ENCODE measurements at places on chromosomes 1 and 21. TPM values are rescaled to one million over a fixed set of nuclear protein-coding genes. Genes with fewer than 3 reads are reported as not detected.

DNA sequence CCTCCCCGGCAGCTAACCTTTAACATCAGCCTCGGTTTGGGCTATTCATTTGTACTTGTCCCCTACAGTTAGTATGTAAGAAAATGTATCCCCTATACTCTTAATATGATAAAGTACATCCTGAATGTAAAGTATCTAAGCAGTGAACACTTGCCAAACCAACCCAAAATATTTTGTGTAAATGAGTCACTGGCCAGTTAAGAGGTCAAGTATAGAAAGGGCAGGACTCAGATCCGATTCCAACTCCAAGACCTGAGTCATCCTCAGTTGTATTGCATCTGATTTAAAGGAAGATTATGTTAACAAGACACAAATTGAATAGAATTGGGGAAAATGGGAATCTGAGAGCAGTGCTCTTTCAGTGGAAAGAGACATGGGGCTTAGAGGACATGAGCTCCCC lies 84.4 kb downstream of the CD58 start:
- no peaks in the 10 kb centered on the region for H3K36me3 ChIP-seq
- no peaks in the 10 kb centered on the region for H3K27me3 ChIP-seq
- H3K4me1 ChIP-seq = peaks cover 5% of the 10 kb centered on the region
- H3K4me3 ChIP-seq = no peak overlapping the region

DNA sequence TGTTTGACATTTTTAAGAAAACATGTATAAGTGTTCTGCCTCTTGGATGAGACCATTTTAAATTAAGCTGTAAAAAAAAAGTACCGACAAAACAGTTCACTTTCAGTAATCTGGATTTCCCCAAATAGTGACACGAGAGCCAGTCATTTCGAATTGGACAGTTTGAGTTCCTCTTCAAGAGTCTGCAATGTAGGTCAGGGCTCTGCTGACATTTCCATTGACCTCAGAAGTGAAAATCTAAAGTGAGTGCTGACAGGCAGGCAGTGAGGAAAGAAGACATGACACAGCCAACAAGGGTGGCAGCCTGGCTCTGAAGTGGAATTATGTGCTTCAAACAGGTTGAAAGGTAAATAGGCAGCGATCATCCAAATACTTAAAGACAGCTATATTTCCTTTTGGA lies at the start of gene IL23R:
Gene IL23R (plus strand): TSS at position 259 of the 400 bp plus-strand sequence. CDS start 1,667 bp downstream, outside the sequence.
- peak; percentile 71 for DNase-seq
- H3K4me1 ChIP-seq = peaks cover 70% of the 10 kb centered on the region
- H3K4me3 ChIP-seq = peak within 1 kb of the TSS; percentile 72
- H3K36me3 ChIP-seq = peaks cover 15% of the 10 kb centered on the region
- H3K27ac ChIP-seq = peak within 1 kb of the TSS; percentile 85

Gene LENEP
- total RNA-seq = 0.80 TPM

DNA sequence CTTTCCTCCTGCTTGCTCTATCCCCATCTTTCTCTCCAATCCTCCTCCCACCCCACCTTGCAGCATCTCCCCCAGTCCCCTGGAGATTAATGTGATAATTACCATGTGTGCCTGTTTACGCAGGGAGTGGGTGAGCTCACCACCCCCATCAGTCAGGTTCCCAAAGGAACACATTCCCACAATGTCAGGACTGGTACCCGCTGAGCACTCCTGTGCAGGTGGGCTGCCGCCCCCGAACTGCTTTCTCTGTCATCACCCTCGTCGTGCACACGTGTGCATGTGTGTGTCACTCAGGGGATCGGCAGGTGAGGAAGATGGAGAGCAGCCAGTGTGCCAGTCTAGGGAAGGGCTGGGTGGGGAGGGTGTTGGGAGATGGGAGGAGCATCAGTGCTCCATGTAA lies 163.4 kb downstream of the CACNA1E start:
- H3K27ac ChIP-seq = no peak overlapping the region
- no peak for DNase-seq
- peaks cover 15% of the 10 kb centered on the region for H3K27me3 ChIP-seq
- H3K4me1 ChIP-seq = no peaks in the 10 kb centered on the region
- no peak overlapping the region for H3K4me3 ChIP-seq

Gene ITGB3BP
- total RNA-seq = 81.9 TPM

GRCh38 chr1:12251442-12251841 lies 21.6 kb downstream of the VPS13D start:
- no peak for DNase-seq
- peaks cover 23% of the 10 kb centered on the region for H3K36me3 ChIP-seq
- H3K27me3 ChIP-seq = no peaks in the 10 kb centered on the region
- H3K27ac ChIP-seq = no peak overlapping the region
- H3K4me1 ChIP-seq = no peaks in the 10 kb centered on the region
- H3K4me3 ChIP-seq = no peak overlapping the region

Gene KLF17
- total RNA-seq = not detected

- H3K27ac ChIP-seq = no peak overlapping the region
- H3K4me3 ChIP-seq = no peak overlapping the region
- no peaks in the 10 kb centered on the region for H3K36me3 ChIP-seq
- peaks cover 33% of the 10 kb centered on the region for H3K27me3 ChIP-seq
- H3K4me1 ChIP-seq = peaks cover 39% of the 10 kb centered on the region
Measured at GRCh38 chr1:154873321-154873950, 3.4 kb upstream of the KCNN3 start.

GRCh38 chr1:116403496-116404136 lies 30.6 kb downstream of the ATP1A1 start:
- H3K27me3 ChIP-seq = no peaks in the 10 kb centered on the region
- DNase-seq = no peak
- H3K27ac ChIP-seq = peak overlapping the region; percentile 26
- H3K4me3 ChIP-seq = no peak overlapping the region

DNA sequence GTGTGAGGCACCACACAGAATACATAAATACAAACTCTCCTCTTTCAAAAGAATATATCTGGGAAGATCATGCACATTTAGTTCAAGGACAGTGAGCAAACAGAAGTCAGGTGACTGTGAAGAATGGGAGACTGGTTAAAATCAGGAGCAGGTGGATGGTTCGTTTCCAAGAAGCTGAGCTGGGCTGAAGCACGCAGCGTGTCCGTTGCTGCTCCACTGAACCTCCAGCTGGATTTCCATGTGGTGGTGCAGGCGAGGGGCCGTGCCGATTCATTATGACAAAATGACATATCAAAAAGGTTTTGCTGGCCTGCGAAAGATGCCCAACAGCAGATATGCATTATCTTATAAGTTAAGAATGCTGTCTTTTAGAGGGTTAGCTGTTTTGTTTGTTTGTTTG lies 66.0 kb downstream of the OLIG1 start:
- H3K4me1 ChIP-seq = no peaks in the 10 kb centered on the region
- H3K4me3 ChIP-seq = no peak overlapping the region
- H3K36me3 ChIP-seq = no peaks in the 10 kb centered on the region
- no peaks in the 10 kb centered on the region for H3K27me3 ChIP-seq
- DNase-seq = no peak

GRCh38 chr1:185463011-185463410 lies 146.0 kb upstream of the IVNS1ABP start:
- no peak for DNase-seq
- H3K4me3 ChIP-seq = no peak overlapping the region
- H3K36me3 ChIP-seq = no peaks in the 10 kb centered on the region
- peaks cover 2% of the 10 kb centered on the region for H3K27me3 ChIP-seq

- no peak overlapping the region for H3K27ac ChIP-seq
- H3K36me3 ChIP-seq = peaks cover 9% of the 10 kb centered on the region
- peak overlapping the region; percentile 24 for H3K4me3 ChIP-seq
- H3K4me1 ChIP-seq = peaks cover 11% of the 10 kb centered on the region
- peaks cover 41% of the 10 kb centered on the region for H3K27me3 ChIP-seq
Measured at GRCh38 chr21:36747815-36748383, 49.0 kb downstream of the SIM2 start.

Gene DDAH1
- total RNA-seq = 0.09 TPM

GRCh38 chr1:212179394-212180076 lies 105.7 kb upstream of the PPP2R5A start:
- no peak overlapping the region for H3K27ac ChIP-seq
- H3K27me3 ChIP-seq = no peaks in the 10 kb centered on the region
- peak; percentile 19 for DNase-seq
- peaks cover 5% of the 10 kb centered on the region for H3K4me1 ChIP-seq

DNA sequence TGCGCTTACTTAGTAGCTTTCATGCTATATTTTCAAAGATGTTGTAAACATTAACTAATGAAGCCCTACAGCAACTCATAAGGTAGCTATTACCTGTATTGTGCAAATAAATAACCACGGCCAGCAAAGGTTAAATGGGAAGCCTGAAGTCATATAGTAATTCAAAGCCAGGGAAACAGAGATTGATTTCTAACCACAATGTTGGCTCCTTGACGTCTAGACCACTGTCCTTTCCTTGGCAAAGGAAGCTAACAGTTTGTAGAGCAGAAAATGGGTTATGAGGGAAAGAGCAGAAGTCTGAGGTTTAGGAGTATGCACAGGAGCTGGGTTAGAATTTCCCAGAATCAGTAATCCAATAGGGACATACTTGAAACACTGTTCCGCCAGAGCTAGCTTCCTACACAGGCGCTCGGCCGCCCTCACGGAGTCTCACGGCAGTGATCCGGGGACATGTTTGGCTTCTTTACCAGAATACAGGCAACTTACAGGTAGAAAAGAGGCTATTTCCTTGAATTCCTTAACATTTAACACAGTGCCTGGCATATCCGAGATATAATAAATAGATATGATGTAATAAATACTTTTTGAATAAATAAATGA lies 298.8 kb upstream of the LYPLAL1 start:
- DNase-seq = no peak
- H3K36me3 ChIP-seq = no peaks in the 10 kb centered on the region
- peaks cover 2% of the 10 kb centered on the region for H3K27me3 ChIP-seq
- no peak overlapping the region for H3K4me3 ChIP-seq
- no peaks in the 10 kb centered on the region for H3K4me1 ChIP-seq

Gene ZSCAN20
- 5.4 TPM for total RNA-seq

- H3K36me3 ChIP-seq = peaks cover 45% of the 10 kb centered on the region
- no peak overlapping the region for H3K4me3 ChIP-seq
- no peak overlapping the region for H3K27ac ChIP-seq
- H3K4me1 ChIP-seq = no peaks in the 10 kb centered on the region
- H3K27me3 ChIP-seq = no peaks in the 10 kb centered on the region
Measured at GRCh38 chr1:37883671-37884070, 24.3 kb upstream of the MTF1 start.

- peaks cover 84% of the 10 kb centered on the region for H3K4me1 ChIP-seq
- no peak for DNase-seq
- no peaks in the 10 kb centered on the region for H3K27me3 ChIP-seq
- H3K4me3 ChIP-seq = peak overlapping the region; percentile 64
- H3K36me3 ChIP-seq = peaks cover 33% of the 10 kb centered on the region
Measured at GRCh38 chr21:44912158-44912473, 8.6 kb downstream of the ITGB2 start.

DNA sequence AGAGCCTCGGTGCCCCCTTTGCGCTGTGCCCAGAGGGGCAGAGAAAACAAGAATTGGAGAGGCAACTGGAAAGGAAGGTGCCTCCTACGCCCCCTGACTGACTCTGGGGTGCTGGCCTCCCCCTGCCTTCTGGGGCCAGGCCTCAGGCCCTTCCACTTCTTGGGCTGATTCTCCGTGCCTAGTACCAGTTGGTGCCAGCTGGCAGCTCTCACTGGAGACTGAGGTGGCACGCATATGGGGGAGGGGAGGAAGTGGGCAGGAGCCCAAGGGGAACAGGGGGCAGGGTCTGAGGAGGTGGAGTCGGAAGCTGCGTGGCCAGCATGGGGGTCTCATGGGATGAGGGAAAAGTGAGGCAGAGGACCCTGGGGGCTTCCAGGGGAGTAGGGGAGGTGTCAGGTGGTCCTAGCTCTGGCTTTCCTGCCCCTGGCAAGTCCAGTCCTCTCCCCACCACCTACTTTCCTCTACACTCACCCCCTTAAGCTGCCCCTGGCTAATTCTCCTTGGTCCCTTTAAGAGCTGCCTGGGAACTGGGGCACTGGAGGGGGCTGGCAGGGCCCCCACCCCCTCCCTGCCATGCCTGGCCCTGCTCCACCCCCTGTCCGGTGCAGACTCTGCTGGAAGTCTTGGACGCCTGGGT lies 6.5 kb upstream of the SEMA4A start:
- peak; percentile 54 for DNase-seq
- H3K4me1 ChIP-seq = peaks cover 48% of the 10 kb centered on the region
- H3K4me3 ChIP-seq = peak overlapping the region; percentile 37

Gene OR2L2
- 0.12 TPM for total RNA-seq

DNA sequence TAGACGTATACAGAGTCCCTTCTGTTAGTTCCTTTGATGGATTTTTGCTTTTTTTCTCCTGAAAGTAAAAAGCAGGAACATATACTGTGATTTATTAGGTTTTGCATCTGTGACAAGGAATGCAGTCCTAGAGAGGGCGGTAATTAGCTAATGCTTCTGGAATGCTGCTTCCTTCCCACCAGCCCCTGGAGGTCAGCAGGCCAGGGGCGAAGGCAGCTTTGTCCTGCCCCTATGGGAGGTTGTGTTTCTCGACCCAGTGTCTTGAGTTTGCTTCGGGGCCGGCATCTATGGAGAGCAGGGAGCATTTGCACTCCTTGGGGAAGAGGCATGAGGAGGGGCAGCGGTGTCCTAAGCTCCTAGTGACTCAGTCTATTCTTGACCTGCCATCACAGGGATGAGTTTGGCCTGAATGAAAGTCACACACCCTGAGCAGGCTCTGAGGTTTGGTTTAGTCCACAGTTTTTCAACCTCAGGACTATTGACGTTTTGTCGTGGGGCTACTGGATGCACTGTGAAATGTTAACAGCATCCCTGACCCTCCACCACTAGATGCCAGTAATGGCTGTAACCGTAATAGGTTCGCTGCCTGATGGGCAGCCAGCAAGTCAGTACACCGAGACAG lies 85.0 kb upstream of the KCNJ15 start:
- no peaks in the 10 kb centered on the region for H3K36me3 ChIP-seq
- H3K27ac ChIP-seq = no peak overlapping the region
- H3K27me3 ChIP-seq = no peaks in the 10 kb centered on the region
- no peak overlapping the region for H3K4me3 ChIP-seq

- H3K36me3 ChIP-seq = no peaks in the 10 kb centered on the region
- no peak overlapping the region for H3K27ac ChIP-seq
- DNase-seq = no peak
- no peaks in the 10 kb centered on the region for H3K27me3 ChIP-seq
Measured at GRCh38 chr1:238489006-238489405, 598.3 kb upstream of the ZP4 start.

GRCh38 chr1:200152336-200152735 lies 124.8 kb downstream of the NR5A2 start:
- H3K4me1 ChIP-seq = peaks cover 42% of the 10 kb centered on the region
- H3K36me3 ChIP-seq = no peaks in the 10 kb centered on the region
- no peak for DNase-seq
- no peaks in the 10 kb centered on the region for H3K27me3 ChIP-seq
- no peak overlapping the region for H3K27ac ChIP-seq
- no peak overlapping the region for H3K4me3 ChIP-seq

Gene ZBTB8A
- 0.35 TPM for total RNA-seq
